ENCODE measurements at places on chromosomes 4 and X.
A peak's percentile ranks its signal among the peaks of the same experiment; 100 is the strongest.

- DNase-seq: no peak
These were observed 31.6 kb downstream of the SH3KBP1 start for GRCh38 chrX:19855700-19856381.

- no peak for DNase-seq
These were observed 78.9 kb upstream of the GUCY1A1 start for GRCh38 chr4:155587766-155588165.

GRCh38 chr4:185165605-185166063, 22.6 kb downstream of the SLC25A4 start:
- DNase-seq: peak; percentile 7

DNA sequence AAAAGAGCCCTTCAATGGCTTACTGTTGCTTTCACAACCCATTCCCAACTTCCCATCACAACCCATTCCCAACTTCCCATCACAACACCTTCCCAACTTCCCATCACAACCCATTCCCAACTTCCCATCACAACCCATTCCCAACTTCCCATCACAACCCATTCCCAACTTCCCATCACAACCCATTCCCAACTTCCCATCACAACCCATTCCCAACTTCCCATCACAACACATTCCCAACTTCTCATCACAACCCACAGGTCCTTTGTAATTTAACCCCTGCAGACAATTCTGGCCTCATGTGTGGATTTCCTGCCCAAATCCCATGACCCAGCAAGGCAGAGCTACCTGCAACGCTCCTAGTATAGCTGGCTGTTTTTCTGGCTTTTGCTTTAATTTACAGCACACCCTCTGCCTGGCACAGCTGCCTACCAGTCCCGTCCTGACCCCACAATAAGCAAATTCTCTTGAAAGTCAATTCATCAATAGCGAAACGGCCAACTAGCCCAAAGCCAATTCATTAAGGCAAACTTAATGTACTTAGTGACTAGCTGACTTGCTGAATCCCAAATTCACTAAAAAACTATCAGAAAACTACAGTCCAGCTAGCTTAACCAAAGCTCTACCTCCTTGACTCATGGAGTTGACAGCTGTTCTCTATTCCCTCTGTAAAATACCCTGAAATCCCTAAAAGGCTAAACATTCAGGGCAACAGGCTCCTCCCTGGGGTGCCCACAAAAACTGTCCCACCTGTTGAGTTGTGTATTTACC, 75.6 kb downstream of the AFAP1 start:
- no peak for DNase-seq

DNA sequence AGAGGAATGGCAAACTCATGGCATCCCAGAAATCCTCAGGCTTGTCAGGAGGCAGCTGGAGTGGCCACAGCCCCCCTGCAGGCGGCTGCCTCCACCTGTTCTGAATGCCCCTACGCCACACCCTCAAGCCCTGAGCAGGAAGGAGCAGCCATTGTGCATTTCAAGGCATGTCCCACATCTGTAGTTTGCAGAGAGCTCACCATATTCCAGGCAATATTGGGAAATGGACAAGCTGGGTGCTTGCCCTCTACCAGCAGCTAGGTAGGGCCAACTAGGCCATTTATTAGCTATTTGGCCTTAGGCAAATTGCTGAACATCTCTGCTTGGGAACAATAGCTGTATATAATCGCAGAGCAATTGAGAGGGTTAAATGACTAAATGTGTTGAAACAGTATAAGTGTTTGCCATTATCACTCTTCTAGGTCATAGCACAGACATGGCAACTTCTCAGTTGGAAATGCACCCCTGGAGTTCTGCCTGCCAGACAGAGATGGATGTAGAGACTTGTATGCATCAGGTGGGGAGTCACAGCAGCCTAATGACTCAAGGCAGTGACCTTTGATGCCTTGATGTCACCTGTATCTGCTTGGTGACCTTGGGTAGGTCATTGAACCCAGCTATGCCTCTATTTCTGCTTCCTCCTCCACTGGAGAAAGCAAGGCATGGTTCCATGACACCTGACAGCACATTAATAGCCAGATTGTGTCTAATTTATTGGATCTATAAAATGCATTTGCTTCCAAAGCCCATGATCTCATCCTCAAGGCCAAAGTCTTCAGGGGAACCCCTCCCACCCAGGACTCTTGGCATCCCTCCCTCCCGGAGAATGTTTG, 52.8 kb downstream of the FHDC1 start:
- DNase-seq: no peak

GRCh38 chr4:156408749-156409148, 455.1 kb upstream of the CTSO start:
- peak; percentile 2 for DNase-seq

- no peak for DNase-seq
These were observed 91.2 kb downstream of the LPAR4 start for GRCh38 chrX:78838709-78839108.

DNA sequence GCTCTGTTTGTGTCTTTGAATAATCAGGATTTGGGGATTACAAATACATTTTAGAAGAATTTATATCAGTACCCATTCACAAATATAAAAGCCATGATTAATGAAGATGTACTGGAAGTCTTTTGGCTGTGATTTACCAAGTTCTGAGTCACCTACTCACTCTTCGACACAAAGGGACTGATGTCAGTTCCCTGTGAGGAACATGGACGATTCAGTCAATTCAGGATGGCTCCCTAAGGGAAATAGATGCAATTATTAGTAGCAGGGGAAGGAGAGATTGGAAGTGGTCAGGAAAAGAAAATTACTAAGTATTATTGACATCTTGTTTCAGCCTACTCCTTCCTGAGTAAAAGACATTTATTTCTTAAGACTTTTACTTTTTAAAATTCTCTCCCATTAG, 550.7 kb upstream of the SLIT2 start:
- peak; percentile 17 for DNase-seq

GRCh38 chr4:64271601-64272081, 137.6 kb downstream of the TECRL start:
- DNase-seq: no peak

GRCh38 chr4:152117520-152117919, 356.7 kb upstream of the GATB start:
- DNase-seq: no peak

Data from HCEC 1CT (cell line).